ENCODE measurements at places on chromosomes 13 and 19. TPM values are rescaled to one million over a fixed set of nuclear protein-coding genes. Genes with fewer than 3 reads are reported as not detected.
A peak's percentile ranks its signal among the peaks of the same experiment; 100 is the strongest.

- no peak for DNase-seq
Measured at GRCh38 chr19:41889896-41890295, 6.9 kb downstream of the ARHGEF1 start.

SARS2 gene
- 69.6 TPM for total RNA-seq

DNA sequence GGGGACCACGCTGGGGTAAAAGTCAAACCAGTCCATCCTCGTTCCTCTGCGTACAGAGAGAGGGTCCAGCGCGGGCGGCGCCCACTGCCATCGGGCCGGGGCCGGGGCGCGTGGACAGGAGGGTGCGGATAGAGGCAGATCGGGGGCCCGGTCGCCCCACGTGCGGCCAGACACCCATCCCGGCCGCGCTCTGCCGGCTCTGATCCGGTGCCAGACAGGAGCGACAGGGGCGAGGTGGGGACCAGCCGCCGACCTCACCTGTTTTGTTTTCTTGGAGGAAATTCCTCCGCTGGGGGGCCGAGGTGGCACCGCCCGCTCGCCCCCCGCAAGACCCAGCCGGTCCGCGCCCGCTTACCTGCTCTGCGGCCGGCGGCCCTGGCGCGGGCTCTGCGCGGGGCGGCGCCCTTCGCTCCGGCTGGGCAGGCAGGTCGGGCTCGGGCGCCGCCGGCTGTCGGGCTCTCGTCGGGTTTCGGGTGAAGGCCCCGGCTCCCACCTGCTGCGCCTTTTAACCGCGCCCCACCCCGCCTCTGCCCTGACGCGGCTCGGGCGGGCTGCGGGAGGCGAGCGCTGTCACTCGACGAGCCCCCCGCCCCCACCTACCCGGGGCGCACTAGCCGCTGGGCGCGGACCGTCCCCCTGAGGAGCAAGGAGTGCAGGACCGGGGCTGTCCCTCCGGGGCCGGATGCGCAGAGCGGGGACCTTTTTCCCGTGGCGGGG, at the start of gene GJB6:
Gene GJB6 (minus strand): TSS at position 481 of the 717 bp plus-strand sequence. CDS start 8,839 bp downstream, outside the sequence.
- peak; percentile 68 for DNase-seq

GRCh38 chr19:54480051-54480450, 7.0 kb upstream of the CDC42EP5 start:
- no peak for DNase-seq

GRCh38 chr13:90261343-90261742, 1086.1 kb upstream of the MIR17HG start:
- no peak for DNase-seq

- DNase-seq: no peak
Measured at GRCh38 chr13:47890146-47890814, 110.8 kb downstream of the SUCLA2 start.

Data from WTC11 (cell line).